ENCODE measurements at places on chromosomes 1 and 21. TPM values are rescaled to one million over a fixed set of nuclear protein-coding genes. Genes with fewer than 3 reads are reported as not detected.

DNA sequence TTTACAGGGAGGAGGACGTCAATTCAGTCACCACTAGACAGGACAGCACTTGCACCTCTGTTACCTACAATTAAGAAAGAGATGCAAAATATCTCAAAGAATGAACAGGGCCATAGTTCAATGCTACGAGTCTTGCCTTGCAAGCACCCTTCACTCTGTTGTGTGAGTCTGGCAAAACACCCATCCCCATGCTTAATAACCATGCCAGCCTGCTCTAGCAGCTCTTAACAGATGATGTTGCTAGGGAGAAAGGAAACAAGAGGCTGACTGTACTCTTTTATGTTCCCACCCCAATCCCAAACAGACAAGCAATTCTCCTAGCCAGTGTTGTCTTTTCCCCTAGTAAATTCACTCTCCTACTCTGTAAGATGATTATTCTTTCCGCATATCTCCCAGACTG, 5.3 kb downstream of the CBR1 start:
- DNase-seq: no peak
- H3K4me3 ChIP-seq: no peak overlapping the region
- peaks cover 51% of the 10 kb centered on the region for H3K4me1 ChIP-seq

- H3K27ac ChIP-seq: no peak overlapping the region
- H3K4me3 ChIP-seq: no peak overlapping the region
- H3K36me3 ChIP-seq: no peaks in the 10 kb centered on the region
- H3K27me3 ChIP-seq: no peaks in the 10 kb centered on the region
These were observed 20.1 kb upstream of the COL16A1 start for GRCh38 chr1:31723828-31724359.

DNA sequence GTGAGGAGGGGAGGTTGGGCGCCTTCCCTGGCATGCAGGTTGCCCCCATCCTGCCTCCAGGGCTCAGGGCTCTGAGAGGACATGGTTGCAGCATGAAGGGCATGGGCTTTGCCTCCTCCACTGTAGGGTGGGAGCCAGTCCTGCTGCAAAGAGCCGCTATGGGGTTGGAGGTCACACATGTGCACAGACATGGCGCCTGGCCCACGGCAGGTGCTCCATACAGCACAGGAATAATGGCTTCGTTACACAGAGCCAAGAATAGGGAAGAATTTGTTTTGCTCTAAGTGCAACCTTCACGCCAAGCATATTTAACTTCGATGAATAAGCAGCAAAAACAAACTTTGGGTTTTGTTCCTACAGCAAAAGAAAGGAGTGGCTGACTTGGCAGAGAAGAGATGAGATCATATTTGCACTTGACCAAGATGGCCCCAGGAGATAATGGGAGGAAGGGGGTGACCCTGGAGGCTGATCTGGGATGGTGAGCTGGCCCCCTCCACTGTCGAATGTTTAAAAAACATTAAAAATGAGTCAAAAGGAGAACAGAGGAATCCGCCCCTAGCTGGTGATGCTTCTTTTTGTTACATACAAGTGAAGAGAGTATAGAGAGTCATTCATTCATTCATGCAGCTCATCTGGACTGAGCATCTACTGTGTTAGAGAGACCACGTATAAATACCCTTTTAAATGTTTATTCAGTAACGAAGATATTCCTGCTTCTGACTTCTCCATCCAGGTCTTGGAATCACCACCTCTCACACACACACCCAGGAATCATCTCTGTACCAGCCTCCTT, 12.4 kb upstream of the C2CD2 start:
- no peak for DNase-seq
- H3K4me3 ChIP-seq: no peak overlapping the region
- no peak overlapping the region for H3K27ac ChIP-seq
- H3K36me3 ChIP-seq: no peaks in the 10 kb centered on the region
- no peaks in the 10 kb centered on the region for H3K4me1 ChIP-seq

DNA sequence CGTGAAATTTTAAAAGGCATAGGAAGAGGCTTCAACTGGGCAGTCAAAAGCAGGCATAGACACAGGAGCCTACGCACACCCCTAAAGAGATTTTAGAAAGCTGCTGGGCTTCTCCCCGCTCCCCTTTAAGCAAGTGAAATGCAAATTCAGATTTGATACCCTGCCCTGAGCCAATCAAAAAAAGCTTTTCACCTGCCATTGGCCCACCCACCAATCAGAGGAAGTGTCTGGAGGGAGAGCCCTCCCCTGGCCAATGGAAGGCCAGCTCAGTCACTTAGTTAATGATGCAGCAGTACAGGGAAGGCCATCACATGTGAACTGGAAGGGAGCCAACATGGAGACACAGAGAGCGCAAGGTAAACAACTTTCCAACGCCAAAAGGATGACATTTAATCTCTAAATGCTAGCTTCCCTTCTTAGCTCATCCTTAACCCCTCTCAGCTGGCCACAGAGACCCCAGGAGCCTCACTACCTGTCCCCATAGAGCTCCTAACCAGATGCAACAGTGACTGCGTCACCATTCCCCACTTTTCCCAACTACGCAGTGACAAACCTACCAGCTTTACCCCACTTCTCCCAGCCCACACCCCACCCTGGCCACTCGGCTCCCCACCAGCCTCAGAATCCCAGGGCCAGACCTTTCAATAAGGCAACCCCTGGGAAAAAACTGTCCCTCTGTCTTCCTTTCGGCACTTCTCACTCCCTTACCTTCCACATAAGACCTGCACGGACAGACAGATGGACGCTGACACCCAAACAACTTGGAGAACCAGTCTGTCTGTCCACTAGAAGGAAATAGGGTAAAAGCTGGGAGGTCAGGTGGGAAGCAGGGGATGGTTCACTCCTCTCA, 71.0 kb downstream of the CD46 start:
- peak; percentile 53 for DNase-seq
- no peak overlapping the region for H3K4me3 ChIP-seq
- H3K27me3 ChIP-seq: no peaks in the 10 kb centered on the region
- H3K27ac ChIP-seq: no peak overlapping the region

The S100A14 gene
- polyA plus RNA-seq: 0.53 TPM

The MATN1 gene
- polyA plus RNA-seq: 0.21 TPM

GRCh38 chr1:84669831-84670230, 20.4 kb downstream of the SSX2IP start:
- H3K4me3 ChIP-seq: no peak overlapping the region

GRCh38 chr1:62299426-62300200, 19.6 kb downstream of the KANK4 start:
- no peaks in the 10 kb centered on the region for H3K36me3 ChIP-seq
- peaks cover 5% of the 10 kb centered on the region for H3K27me3 ChIP-seq
- H3K4me1 ChIP-seq: peaks cover 16% of the 10 kb centered on the region
- DNase-seq: no peak
- H3K4me3 ChIP-seq: no peak overlapping the region

The SCYL3 gene
- polyA plus RNA-seq: 1.8 TPM
